ENCODE measurements at places on chromosomes 7 and 10. TPM values are rescaled to one million over a fixed set of nuclear protein-coding genes. Genes with fewer than 3 reads are reported as not detected.
A peak's percentile ranks its signal among the peaks of the same experiment; 100 is the strongest.

CHCHD1 gene
- 35.8 TPM for polyA plus RNA-seq

UNCX gene
- polyA plus RNA-seq: not detected

PGAM2 gene
- not detected for polyA plus RNA-seq

GRCh38 chr7:2241580-2242540 is at the start of the genes MRM2 and NUDT1:
TSS of gene MRM2 (minus strand) at chr7:2242205. CDS start at chr7:2242169, 36 bp downstream.
TSS of gene NUDT1 (plus strand) at chr7:2242226. CDS start at chr7:2244575, 2,349 bp downstream.
- DNase-seq: peak; percentile 68

PGAM1 gene
- polyA plus RNA-seq: 498 TPM

GRCh38 chr7:93046641-93047040 is 71.1 kb downstream of the SAMD9 start:
- DNase-seq: no peak

VCL gene
- polyA plus RNA-seq: 316 TPM

LOXL4 gene
- 39.8 TPM for polyA plus RNA-seq

CDNF gene
- polyA plus RNA-seq: 3.4 TPM

NPY gene
- not detected for polyA plus RNA-seq

DNA sequence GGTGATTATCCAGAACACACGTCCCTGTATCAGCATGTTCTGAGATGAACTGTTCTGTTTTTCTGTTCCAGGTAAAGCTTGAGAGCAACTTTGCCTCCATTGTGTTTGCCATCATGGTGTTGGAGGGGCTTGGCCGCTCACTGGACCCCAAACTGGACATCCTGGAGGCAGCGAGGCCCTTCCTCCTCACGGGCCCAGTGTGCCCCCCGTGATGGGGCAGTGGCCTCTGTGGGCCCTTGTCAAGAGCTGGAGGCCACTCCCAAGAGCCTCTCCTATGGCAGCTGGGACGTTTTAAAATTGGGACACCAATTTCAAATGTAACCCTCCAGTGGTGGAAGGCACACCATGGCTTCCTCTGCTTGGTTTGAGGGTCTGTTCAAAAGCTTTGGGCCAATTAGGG is 1.9 kb upstream of the NDUFB2 start:
- DNase-seq: no peak

OPN4 gene
- polyA plus RNA-seq: not detected

SPDYE2 gene
- polyA plus RNA-seq: not detected

DNA sequence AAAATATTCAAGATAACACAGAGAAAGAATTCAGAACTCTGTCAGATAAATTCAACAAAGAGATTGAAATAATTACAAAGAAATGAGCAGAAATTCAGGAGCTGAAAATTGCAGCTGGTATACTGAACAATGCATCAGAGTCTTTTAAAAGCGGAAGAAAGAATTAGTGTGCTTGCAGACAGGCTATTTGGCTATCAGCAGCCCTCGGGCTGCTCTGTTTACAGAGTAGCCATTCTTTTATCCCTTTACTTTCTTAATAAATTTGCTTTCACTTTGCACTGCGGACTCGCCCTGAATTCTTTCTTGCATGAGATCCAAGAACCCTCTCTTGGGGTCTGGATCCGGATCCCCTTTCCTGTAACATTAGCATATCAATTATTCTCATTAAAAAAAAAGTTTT is 1040.0 kb downstream of the SORCS3 start:
- peak; percentile 19 for DNase-seq

DNA sequence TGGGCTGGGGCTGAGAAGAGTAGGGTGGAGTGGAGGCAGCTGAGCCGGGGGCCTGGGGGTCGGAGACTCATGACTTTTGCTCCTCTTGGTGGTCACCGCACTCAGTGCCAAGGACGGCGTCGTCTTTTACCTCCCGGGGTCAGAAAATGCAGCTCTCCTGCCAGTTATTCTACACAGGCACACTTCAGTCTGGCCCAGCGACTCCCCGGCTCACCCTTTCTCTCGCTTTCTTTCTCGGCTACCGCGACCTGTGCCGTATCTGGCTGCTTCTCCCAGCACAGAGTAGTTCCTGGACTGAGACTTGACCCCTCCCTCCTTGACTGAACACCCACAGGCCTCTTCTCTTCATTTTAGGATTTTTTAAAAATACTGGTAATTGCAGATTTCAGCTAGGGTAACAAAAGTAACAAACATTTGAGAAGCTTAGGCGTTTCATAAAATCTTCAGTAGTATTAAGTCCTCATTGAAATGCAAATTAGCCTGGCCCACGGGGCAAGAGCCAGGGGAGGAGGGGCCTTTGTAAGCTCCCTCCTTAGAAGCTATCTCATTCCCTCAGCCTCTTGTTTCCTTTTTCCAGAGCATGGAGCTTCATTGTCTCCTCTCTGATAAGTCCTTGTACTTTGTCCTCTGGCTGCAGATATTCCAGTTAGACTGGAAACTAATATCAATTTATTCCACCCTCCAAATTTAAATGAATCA is 1.1 kb upstream of the PRLHR start:
- no peak for DNase-seq

ARF5 gene
- polyA plus RNA-seq: 185 TPM

DNA sequence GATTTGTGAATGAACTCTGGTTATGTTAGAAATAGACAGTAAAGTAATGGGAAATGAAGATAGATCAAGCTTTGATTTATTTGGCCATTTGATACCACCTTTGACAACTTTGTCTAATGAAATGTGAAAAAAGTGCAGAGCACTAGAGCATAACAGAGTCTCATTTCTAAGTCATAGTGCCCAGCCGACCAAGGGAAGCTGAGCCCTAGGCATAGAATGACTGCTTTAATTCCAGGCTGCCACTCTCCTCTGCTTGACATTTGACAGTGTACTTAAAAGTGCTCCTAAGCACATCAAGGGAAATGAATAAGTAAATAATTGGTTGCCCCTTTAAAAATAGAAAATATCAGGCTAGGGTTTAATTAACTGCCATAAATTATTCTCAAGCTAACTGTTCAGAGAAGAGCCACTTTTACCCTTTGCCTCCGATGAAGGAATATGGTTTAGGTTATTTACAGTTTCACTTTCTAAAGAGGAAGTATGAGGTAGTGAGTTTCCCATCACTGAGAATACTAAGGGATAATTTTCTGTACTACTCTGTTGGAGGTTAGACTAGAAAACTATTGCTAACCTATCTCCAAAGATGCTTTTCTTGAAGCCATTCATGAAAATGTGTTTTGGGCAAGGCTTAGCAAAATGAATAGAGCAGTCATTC is 591.6 kb downstream of the REEP3 start:
- DNase-seq: no peak

- no peak for DNase-seq
These were observed 9.6 kb downstream of the GSTK1 start for GRCh38 chr7:143272871-143273270.

DNA sequence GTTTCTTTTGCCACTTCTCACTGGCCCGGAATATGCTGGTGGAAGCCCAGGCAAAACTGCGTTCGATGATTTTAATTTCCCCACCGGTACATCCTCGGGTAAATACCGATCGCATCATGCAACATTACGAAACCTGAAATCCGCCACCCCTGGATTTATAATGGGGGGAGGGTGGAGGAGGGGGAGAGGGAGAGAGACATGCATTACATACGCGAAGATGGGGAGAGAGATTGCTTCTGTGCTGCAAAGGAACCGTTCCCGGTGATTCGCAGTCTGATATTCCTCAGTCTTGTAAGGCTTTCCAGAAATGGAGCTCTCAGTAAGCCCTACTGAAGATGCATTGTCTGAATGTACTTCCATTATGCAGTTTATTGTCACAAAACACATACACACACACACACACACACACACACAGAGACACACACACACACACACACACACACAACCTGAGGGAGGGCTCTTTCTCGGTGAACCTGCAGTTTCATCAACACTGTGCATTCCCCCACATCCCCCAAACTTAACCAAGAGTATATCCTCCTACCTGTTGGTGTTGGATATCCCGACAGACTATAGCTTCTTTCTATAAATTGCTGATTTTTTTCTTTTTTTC is 741 bp downstream of the GPR85 start:
- DNase-seq: peak; percentile 43

DNA sequence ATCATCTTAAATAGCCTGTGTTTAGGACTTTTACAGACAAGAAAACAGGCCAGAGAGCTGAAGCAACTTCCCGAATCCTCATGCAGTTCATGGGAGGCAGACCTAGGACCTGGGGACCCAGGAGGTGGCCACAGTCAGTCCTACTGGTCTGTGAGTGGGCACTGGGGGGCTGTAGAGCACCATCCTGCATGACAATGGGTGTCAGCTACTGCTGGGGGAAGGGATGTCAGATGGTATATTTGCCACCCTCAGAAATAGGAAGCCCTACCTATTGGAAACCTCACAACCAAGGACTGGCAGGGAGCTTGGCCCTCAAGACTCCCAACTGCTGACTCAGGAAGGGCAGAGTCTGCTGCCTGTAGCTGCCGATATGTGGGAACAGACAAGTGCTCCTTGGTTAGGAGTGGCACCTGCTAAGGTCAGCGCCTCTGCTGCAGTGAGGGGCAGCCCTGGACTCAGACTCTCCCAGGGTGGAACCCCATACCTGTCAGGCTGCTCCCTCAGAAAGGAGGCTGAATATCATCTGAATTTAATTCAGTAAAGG is 29.7 kb downstream of the OGDH start:
- no peak for DNase-seq

- DNase-seq: no peak
These were observed 171.7 kb downstream of the DNAJB6 start for GRCh38 chr7:157508477-157508881.

DNA sequence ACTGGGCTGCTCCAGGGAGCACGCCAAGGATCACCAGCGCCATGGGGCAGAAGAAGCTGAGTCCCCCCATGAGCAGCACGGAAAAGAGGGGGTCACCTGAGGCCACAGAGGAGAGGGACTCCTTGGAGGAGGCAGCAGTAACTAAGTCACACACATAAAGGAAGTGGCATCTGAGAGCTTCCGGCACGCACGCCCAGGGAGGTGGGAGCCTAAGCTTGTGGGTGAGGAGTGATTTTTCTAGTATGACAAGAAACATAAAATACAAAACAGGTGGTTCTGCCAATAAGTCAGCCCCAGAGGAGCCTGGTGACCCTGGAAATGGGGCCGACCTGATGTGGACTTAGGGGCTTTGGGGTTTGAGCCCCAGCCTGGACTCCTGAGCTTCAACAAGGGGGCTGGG is 60.8 kb downstream of the CARD11 start:
- DNase-seq: no peak

GRCh38 chr10:116014871-116015582 is 258.0 kb downstream of the GFRA1 start:
- no peak for DNase-seq

DNA sequence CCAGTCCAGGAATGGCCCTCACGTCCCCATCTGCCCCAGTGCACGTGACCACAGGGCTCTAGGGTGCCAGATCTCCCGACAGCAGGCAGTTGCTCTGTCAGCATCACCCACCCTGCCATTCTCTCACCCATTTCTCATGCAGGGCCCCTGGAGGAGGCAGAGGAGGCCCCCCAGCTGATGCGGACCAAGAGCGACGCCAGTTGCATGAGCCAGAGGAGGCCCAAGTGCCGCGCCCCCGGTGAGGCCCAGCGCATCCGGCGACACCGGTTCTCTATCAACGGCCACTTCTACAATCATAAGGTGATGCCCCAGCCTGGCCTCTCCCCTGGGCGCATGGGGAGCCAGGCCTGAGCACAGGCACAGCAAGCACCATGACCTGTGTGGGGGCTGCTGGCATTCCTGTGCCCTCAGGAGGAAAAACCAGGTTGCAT is 6.1 kb upstream of the DEPP1 start:
- no peak for DNase-seq

TFEC gene
- 0.05 TPM for polyA plus RNA-seq

GRCh38 chr7:75621124-75621523 is 117.6 kb downstream of the HIP1 start:
- DNase-seq: no peak

GRCh38 chr10:27457261-27457945 is 46.7 kb upstream of the RAB18 start:
- no peak for DNase-seq

GRCh38 chr7:34069676-34070075 is 164.3 kb downstream of the BMPER start:
- DNase-seq: peak; percentile 34

DNA sequence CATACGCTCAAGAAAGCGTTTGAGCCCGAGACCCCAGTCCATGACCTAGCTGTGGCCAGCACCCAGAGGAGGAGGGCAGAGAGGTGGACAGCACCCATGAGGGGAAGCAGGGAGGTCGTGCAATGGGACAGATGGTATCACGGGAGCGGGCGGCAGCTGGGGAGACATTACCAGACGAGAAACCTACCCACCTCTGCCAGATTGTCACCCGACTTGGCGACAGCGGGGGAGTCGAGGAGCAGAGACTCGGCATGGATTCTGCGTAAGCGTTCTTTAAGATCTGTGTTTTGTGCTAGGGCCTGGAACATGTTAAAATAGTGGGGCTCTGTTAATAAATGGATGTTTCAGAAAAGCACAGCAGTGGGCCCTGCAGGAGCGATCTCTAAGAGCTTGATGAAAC is 91.6 kb upstream of the GSDME start:
- DNase-seq: no peak

DNA sequence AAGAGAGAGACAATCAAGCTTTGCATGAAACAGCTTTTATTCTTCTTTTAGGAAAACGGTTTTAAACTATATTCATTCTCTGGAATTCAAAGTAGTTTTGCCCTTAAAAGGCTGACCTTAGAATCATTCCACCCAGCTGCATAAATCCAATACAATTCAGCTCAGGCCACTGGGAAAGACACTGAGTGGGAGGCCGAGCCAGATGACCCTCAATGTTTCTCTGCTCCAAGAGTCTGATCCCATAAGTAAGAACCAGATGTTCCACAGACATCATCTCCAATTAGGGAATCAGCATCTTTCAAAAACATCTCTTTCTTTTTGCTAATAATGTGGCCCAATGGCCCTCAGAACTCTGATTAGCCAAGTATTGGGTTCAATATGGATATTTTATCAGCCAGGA is 26.1 kb downstream of the CREB3L2 start:
- DNase-seq: peak; percentile 77

DNA sequence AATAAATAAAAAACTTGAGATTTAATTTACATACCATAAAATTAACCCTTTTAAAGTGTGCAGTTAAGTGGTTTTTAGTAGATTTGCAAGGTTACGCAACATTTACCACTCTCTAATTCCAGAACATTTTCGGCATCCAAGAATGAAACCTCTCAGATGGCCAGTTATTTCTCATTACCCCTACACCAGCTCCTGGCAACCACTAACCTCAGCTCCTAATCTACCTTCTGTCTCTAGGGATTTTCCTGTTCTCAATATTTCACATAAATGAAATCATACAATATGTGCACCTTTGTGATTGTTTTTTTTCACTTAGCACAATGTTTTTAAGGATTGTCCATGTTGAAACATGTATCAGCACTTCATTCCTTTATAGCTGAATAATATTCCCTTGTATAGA is 45.1 kb downstream of the INPP5F start:
- DNase-seq: peak; percentile 36

- DNase-seq: no peak
These were observed 130.4 kb upstream of the GDF10 start for GRCh38 chr10:47169581-47169980.

- DNase-seq: no peak
These were observed 355.6 kb upstream of the NUPR2 start for GRCh38 chr7:56471811-56472210.

- DNase-seq: peak; percentile 48
These were observed 26.0 kb downstream of the CTNNA3 start for GRCh38 chr10:67669978-67670377.

DNA sequence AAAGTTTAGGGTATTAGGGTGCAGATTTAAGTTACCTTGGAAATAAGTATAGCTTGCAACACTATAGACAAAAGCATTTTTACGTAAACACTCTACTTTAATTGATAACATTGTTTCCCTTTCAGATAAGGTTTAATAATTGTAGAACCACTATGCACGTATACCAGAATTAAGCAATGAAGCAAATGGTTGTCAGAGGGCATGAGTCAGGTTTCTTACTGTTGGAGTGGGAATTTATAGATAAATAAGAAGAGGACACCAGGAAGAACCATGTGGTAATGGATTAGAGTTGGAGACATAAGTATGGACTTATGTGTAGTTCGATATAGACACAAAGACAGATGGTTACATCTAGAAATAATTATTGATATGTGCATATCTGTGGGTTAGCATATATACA is 355.6 kb downstream of the ETV1 start:
- DNase-seq: peak; percentile 5

Measured in fibroblast of lung (primary cell).